ENCODE measurements at places on chromosomes 13 and 19. TPM values are rescaled to one million over a fixed set of nuclear protein-coding genes. Genes with fewer than 3 reads are reported as not detected.

Gene ZNF223
- total RNA-seq, result 4.0 TPM

Gene OR7D2
- not detected for total RNA-seq

Gene SGCG
- total RNA-seq, result not detected

Gene MED16
- 14.8 TPM for total RNA-seq

Gene CELF5
- 0.54 TPM for total RNA-seq

Gene PTGER1
- total RNA-seq, result not detected

Gene IFNL1
- not detected for total RNA-seq

Gene KLK15
- not detected for total RNA-seq

Gene GET3
- total RNA-seq, result 100 TPM

Gene VSIG10L
- total RNA-seq, result 10.9 TPM

Gene MAST1
- total RNA-seq, result 3.0 TPM

Gene ZNF738
- total RNA-seq, result 0.42 TPM

Gene TMEM255B
- 0.81 TPM for total RNA-seq

Gene CACNG7
- 8.6 TPM for total RNA-seq

Gene TSSK6
- total RNA-seq, result 0.86 TPM

Gene SOX1
- total RNA-seq, result not detected

Gene PRPF31
- total RNA-seq, result 119 TPM

Gene ONECUT3
- total RNA-seq, result not detected

Gene CAPN12
- total RNA-seq, result 5.9 TPM

Measured in A549 treated with GW870086 at 1 μM for 4 hours (cell line).